ENCODE measurements at places on chromosomes 3 and 15.

- DNase-seq, result peak; percentile 42
Measured at GRCh38 chr3:147934451-147935180, 525.5 kb downstream of the ZIC1 start.

DNA sequence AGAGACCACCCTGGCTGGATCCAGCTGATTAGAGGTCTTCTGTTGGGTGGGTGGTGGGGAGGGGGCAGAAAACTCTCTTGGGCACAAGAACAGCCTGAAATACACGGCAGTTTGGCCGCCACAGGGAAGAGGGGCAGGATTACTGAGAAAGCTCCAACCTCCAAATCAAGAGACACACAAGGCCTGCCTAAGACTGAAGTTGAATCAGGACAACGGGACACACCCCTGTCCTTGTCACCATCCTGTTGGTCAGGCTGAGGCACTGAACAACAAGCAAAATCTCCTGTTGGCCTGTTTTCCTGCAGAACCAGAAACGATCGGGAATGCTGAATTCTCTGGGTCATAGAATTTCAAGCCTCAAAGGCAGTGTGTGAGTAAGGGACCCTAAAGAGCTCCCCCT lies 247.8 kb downstream of the FAM43A start:
- DNase-seq, result no peak

DNA sequence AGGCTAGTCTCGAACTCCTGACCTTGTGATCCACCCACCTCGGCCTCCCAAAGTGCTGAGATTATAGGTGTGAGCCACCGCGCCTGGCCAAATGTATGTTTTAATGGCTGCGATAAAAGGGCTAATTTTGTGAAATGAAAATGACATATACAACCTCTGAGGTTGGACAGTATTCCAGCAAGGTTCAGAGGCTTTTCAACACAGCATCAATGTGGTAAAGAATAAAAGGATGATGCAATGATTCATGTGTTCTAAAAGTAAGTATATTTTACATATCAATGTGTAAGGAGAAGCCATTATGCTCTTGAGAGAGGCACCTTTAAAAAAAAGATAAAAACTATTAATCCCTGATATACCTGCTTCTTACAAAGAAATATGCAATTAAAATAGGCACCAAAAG lies 6.7 kb downstream of the SLTM start:
- DNase-seq, result no peak

DNA sequence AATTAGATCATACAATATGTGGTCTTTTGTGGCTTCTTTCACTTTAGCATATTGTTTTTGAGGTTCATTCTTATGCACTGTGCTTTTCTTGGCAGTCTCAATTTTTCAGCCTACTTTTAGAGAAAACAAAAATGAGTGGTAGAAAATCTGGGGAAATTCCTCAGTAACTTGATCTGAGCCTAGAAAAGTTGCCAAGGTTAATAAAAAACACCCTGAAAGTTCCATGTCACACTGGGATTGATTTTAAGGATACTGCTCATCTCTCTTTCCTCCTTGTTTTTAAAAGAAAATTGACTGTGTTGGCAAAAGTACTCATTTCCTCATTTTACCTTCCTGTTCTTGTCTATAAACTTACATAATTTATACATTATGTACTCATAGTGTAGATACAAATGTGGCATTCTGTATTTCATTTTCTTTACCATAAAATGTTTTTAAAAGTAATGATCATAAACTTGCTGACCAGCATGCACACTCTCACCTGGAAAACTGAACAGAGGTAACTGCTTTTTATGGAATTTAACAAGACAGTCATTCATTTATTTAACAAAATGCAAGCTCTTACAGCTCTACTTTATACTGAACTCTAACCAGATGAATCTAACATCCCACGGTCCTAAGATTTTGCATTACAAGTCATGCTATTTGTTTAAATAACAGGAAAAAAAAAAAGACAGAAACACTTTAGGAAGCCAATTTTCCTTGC lies 28.6 kb upstream of the SH3BP5 start:
- no peak for DNase-seq

DNA sequence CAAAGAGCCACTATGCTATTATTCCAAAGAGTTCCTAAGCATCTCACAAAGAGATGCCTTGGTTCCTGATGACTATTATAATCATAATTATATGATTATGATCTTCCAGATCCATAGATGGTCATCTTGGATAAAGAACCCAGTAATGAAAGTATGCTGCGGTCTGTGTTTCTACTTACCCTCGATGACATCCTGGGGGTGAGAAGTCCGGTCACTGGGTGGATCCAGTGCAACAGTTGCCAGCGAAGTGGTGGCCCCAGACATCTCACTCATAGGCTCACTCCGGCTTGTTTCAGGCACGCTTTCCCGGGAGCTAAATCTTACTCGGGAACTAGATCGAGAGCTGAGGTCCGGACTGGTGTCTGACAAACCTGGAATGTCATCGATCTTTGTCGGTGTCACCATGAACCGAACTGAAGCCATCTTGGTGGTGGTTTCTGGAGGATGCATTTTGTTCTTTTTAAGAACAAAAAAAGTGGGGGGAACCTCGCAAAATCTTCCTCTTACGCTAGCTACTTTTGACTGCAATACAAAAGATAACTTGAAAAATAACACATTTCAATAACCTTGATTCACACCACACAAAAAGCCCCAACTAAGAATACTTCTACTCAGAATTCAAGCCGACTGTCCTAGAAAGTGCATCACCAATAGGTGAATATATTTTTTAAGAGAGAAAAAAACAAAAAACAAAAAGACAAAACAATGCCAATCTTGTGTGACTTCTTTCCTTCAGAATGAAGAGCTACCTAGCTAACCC lies 1.2 kb downstream of the SLC12A6 start:
- no peak for DNase-seq

DNA sequence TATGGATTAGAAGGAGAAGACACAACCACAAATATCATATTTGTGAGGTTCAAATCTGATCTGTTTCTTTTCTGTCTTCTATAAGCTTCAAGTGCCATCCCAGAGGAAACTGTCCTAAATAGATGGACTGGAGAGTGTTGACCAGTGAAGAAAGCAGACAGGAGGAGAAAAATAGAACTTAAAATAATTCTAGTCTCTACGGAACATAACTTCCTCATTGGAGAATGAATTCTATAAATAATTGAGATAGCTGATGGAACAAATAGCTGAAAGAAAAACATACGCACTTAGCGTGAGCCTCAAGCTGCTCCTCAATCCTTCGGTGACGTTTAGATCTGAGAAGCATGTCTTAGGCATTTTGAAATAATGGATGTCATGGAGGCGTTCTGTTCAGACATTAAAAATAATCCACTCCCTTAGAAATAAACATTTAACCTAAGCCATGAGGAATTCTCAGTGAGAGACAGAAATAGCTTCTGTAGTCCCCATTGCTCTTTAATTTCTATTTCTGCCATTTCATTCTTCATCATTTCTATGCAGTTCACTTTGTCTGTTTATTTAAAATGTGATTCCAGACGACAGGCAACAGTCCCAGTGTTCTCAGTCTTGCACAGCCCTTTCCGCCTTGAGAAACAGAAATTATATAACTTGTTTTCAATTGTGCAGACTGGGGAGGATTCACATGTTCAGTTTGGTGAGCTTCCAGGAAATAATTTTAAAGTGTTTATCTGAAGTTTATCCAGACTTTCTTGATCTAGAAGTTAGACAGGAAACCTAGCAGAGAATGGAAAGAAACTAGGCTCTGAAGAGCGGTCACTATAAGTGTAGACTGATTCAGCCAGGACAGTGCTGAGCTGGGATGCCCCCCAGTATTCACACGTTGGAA lies 97.3 kb downstream of the NR1D2 start:
- no peak for DNase-seq

DNA sequence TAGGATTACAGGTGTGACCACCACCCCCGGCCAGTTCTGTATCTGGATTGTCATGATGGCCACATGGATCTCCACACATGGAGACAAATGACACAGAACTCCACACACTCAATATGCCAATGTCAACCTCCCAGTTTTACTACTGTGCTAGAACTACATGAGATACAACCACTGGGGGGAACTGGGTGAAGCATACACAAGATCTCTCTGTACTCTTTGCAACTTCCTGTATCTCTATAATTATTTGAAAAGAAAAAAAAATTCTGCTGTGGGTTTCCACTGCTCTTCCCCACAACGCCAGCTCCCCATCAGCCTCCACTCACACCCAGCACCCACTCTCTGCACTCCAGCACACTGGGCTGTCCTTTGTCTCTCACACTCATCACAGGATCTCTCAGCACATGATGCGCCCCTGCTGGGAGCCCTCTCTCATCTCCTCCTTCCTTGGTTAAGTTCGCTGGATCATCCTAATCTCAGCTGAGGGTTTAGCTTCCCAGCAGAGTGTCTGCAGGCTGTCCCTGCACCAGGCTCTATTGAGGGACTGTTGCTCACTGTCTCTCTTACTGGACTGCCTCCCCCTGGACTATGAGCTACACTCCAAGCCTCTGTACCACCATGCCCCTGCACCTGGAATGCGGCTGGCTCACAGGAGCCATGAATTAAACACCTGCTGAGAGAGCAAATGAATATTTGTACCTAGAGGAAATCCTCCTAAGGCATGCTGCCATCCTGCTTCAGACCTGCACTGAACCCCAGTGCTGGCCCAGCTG lies 10.7 kb upstream of the RAB43 start:
- DNase-seq, result no peak

DNA sequence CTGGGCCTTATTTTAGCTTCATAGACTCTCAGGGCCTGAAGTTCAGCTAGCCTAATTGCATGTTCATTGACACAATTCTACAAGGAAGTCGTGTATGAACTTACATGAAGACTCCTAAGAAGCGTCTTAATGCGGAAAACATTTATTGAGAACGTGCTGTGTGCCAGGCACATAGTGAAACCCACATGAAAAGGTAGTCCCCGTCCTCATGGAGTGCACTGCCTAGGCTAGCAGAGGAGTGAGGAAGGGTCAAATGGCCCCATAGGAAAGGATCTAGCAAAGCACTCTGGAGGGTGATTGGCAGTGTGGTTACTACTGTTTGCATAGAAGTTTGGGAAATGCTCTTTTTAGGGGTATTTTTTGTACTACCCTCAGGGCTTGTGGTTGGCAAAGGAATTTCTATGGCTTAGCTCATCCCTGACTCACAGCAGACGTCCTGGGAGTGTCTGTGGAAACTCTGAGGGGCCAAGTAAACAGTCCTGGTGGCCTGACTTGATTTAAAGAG lies 854 bp upstream of the NPTN start:
- DNase-seq, result peak; percentile 81

All from SJCRH30 (cell line).